Caudate nucleus (tissue), 63 donors: ENCODE measurements at places on chromosomes 11 and 22.
A peak's percentile ranks its signal among the peaks of the same experiment; 100 is the strongest.

DNA sequence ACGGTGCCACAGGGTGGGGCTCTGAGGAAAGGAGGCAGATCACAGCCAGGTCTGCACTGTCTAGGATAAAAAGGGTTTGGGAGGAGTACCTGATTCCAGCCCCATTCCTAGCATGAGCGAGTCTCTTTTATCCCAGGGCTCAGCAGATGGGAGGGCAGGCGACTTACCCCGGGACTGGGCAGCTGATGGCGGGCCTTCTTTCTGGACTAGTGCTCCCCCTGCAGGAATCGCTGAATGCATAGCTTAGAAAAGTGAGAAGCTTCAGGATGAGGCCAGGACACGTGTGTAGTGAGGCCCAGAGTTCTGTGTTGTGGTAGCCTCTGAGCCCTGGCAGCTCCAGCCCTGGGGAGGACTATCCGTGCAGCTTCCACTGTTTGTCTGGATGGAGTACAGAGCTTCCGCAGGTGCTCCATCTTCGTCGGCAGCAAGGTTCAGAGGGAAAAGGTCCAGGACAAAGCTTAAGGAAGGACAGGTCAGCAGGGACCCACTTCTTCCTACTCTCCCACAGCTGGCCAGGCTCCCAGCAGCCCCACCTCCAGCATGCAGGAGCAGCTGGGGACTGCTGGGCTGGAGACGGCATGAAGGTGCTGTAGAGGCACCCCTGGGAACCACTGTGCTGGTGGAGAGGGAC, 30.4 kb downstream of the COMMD9 start:
- peak; percentile 44 for DNase-seq

GRCh38 chr11:84812471-84812969, 814.6 kb downstream of the DLG2 start:
- no peak for DNase-seq

GRCh38 chr11:126345283-126345682, 10.2 kb upstream of the ST3GAL4 start:
- no peak for DNase-seq

DNA sequence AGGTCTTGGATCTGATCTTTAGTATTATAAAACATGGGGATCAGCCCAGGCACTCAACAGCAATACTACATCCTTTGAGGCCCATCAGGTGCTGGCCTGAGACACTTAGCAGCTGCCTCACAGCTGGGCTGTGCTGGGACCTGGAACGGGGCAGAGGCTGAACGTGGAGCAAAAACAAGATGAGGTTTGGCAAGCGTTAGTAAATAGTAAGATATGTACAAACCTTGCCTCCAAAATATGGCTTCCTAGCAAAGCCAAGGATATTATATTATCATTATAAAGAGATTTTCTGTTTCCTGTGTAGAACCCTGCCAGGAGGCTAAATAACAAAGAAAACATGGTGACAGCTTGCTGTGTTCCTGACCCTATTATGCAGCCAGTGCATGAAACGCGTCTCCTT, 60.0 kb upstream of the SPON1 start:
- no peak for DNase-seq

DNA sequence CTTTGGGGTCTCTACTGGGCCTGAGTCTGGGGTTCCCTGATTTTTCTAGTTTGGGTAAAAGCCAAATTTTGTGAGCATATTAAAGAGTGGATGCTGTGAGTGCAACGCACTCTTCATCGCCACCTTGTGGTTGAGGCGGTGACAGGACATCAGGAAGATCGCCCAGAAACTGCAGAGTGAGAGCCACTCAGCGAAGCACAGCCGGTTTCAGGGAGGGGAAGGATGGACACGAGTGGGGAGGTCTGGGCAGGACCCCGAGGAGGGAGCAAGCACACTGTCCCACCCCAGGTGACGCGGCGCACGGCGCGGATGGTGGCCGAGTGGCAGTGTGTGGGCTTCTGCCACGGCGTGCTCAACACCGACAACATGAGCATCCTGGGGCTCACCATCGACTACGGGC, 9.1 kb downstream of the SELENOO start:
- no peak for DNase-seq

DNA sequence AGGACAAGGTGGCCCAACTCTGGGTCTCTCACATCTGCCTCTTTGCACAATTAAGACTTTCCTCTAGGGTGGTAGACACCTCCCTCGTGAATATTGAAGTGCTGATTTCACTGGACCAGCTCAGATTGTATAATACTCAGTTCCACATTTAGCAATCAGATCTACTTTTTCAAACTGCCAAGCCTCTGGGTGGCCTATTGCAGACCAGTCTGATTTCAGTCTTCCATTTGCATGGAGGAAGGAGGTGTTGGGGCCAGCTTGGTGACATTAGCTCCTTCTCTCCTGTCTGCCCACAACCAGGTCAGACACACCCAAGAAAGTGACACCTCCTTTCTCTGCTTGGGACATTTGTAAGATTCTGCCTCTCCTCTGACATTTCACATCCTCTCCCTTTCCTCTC, 78.2 kb downstream of the PPFIBP2 start:
- DNase-seq = no peak

- DNase-seq = no peak
Observed at GRCh38 chr11:10594407-10594806, 25.9 kb upstream of the LYVE1 start.

- no peak for DNase-seq
Observed at GRCh38 chr11:22991196-22991595, 130.9 kb upstream of the CCDC179 start.

- DNase-seq = no peak
Observed at GRCh38 chr11:707817-708420, 1.9 kb downstream of the EPS8L2 start.

- no peak for DNase-seq
Observed at GRCh38 chr22:43447380-43447779, 35.6 kb downstream of the MPPED1 start.

DNA sequence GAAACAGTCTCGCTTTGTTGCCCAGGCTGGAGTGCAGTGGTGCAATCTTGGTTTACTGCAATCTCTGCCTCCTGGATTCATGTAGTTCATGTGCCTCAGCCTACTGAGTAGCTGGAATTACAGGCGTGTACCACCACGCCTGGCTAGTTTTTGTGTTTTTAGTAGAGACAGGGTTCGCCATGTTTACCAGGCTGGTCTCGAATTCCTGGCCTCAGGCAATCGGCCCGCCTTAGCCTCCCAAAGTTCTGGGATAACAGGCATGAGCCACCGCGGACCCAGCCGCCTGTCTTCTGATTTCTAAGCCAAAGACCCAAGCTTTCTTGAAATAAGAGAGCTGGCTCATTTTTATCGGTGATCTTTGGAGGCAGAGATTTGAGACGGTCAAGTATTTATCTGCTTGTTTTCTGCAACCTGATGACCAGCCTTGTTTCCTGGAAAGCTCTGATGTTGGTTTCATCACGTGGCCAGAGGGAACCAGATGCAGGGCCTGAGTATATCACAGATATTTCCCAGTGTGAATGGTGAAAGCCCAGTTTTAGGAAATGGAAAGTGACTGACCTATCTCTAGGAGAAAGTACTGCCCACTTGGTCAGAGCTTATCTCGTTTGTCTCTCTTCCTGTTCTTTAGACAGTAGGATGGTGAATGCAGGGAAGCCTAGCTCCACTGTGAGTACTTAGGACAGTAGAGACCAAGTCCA, 5.7 kb upstream of the SIDT2 start:
- DNase-seq = no peak

DNA sequence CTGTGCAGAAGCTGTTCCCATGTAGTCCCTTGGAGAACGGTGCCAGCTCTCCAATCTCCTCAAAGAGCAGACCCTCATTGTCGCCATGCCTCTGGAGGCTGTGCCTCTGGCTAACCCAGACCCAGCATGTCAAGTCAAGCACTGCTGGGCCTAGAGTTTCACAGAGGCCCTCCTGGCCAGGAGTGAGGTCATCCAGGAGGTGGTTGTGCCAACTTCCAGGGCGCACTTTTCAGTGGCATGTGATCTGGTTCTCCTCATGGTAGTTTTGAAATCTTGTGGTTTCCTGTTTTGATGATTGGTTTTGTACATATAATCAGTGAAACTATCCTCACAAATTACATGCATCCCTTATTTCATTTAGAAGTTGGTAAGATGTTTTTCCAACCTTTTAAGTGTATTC, 78.9 kb downstream of the PPFIBP2 start:
- no peak for DNase-seq

DNA sequence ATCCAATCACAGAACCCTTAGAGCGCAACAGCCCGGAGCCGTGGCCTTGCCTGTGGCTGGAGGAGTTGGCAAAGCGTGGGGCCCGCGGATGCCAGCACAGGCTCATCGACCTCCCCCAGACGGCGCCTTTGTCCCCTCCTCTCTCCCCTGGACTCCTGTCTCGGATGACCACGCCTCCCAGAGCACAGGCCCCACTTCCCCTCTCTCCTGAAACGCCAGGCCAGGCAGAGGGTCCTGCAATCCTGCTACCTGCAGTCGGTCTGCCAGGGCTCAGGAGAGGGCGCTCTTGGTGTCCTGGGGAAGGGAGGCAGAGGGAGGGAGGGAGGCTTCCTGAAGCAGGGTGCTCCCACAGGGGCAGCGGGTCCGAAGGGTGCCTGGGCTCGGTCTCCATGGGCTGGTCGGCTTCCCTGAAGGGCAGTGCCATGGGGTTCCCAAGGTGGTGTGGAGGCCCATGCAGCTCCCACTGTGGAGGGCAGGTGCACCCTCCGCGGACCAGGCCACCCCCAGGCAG, 16.6 kb upstream of the TTLL12 start:
- no peak for DNase-seq

DNA sequence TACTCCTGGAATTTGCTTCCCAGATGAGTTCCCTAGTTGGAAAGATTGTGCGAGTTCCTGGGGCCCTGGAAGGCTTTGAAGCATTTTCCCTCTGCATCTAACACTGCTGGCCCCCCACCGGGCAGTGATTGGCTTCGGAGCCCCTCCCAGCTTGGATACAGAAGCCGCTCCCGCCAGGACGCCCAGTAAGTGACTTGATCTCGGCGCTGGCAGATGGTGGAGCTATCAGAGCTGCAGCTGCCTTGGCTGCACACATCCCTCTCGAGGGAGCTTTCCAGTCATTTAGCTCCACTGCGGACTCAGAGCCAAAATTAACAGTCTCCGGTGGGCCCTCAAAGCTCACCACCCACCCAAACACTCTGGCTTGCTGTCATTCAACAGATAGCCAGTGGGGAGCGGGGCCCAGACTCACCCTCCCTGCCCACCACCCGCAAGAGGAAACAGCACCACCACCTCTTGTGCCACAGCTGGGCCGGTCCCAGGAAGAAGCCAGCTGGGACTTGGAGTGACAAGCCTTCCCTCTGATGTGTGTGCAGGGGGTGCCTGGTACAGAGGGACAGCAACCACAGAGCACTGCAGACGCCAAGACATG, 162.3 kb downstream of the TRIM29 start:
- DNase-seq = peak; percentile 95

DNA sequence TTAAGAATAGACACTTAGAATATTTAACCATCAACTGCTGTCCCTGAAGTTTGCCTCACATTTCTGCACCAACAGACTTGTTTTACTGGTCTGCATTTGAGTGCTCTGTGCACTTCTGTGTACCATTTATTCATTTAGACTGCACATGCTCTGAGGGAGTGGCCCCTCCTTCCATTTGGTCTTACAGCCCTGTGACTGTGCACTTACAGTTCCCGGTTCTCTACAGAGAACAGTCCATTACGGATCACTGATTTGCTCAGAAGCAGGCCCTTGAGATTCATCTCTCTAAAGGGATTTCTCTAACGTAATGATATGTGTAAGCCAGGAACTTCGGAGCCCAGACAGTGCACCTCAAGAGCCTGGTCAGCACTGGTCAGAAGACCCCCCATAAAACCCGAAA, 247.3 kb upstream of the BLID start:
- no peak for DNase-seq

- DNase-seq = no peak
Observed at GRCh38 chr11:48095779-48096470, 115.6 kb downstream of the PTPRJ start.

GRCh38 chr11:94938095-94939055, 35.0 kb downstream of the CWC15 start:
- no peak for DNase-seq

DNA sequence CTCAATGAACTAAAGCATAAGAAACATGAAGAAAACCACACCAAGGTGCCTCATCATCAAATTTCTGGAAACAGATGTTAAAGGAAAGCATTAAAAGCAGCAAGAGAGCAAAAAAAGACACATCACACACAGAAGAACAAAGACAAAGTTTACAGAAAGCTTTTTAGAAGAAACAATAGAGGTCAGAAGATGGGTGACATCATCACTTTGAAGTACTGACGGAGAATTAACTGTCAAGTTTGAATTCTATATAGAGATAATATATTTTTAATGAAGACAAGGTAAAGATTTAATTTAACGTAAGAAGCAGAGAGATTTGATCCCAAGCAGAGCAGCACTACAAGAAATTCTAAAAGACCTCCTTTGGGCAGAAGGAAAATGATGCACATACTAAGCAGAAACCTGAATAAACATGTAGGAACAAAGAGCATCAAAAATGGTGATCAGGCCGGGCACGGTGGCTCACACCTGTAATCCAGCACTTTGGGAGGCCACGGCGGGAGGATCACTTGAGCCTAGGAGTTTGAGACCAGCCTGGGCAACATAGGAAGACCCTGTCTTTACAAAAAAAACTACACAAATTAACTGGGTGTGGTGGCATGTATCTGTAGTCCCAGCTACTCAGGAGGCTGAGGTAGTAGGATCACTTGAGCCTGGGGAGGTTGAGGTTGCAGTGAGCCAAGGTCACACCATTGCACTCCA, 63.3 kb upstream of the RTL6 start:
- DNase-seq = no peak

GRCh38 chr11:34890812-34891211, 25.4 kb downstream of the APIP start:
- DNase-seq = no peak
